ENCODE measurements at places on chromosomes 7 and 10. TPM values are rescaled to one million over a fixed set of nuclear protein-coding genes. Genes with fewer than 3 reads are reported as not detected.

Gene CTAGE4
- total RNA-seq = 10.3 TPM

DNA sequence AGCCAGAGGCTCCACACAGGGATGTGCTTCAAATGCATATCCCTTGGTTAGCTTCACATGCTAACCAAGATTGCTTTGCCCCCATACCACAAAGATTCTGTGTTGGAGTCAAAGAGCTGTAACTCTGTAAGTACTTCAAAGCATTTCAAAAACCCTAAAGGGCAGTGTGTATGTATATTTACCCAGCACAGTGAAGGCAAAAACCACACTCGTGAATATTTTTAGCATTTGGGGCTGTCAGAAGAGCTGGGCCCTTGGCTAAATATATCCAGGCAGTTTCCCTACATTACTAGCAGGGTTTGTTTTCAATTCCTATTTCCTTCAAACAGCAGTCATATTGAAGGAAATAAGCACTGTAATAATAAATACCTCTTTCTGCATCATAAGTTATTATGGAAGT is 84.2 kb upstream of the STEAP1B start:
- DNase-seq = no peak

- no peak for DNase-seq
Measured at GRCh38 chr10:42867571-42867970, 85.0 kb downstream of the BMS1 start.

GRCh38 chr7:24501009-24501408 is 72.2 kb upstream of the PALS2 start:
- no peak for DNase-seq

DNA sequence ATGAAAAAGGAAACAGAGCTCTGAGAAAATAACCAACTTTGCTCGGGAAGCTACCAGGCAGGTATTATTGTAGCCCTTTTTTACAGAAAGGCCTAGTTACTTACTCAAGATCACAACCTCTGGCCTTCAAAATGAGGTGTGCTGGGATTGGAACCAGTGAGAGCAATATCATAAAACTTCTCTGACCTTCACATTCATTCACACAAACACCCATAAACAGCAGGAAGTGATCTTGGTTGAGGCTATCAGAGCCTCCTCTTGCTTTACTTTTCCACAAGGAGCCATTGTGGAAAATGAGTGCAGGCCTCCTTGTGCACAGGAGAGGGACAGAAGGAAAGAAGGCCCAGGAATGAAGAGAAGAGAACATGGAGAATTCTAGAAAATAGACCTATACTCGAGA is 204.5 kb upstream of the NPVF start:
- DNase-seq = no peak

- DNase-seq = no peak
Measured at GRCh38 chr10:28704464-28705161, 27.3 kb downstream of the BAMBI start.

DNA sequence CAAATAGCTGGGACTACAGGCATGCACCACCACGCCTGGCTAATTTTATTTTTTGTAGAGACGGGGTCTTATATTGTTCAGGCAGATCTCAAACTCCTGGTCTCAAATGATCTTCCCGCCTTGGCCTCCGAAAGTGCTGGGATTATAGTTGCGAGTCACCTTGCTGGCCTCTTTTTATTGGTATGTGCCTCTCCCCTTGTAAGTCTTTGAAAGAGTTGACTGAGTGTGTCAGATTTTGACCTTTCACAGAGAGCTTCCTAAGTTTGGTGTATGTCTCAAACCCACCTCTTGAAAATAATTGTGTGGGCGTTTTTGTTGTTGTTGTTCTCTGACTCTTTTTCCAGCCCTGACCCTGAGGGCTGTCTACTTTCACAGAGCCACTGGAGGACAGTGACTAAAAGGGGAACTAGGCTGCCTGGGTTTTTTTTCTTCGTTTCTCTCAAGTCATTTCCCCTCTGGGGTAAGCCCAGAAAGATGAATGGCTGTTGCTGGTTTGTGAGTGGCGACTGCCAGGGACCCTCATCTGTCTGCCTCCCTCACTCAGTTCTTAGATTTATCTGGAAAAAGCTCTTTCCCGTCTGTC is 262.8 kb downstream of the ZEB1 start:
- no peak for DNase-seq

GRCh38 chr10:112269266-112269665 is 13.9 kb upstream of the TECTB start:
- peak; percentile 7 for DNase-seq

- DNase-seq = peak; percentile 23
Measured at GRCh38 chr7:34333925-34334324, 324.1 kb upstream of the NPSR1 start.

- DNase-seq = peak; percentile 41
Measured at GRCh38 chr7:41977151-41977651, 259.8 kb downstream of the GLI3 start.

Data from mammary epithelial cell (primary cell).